Uterus (tissue), 4 donors: ENCODE measurements at places on chromosomes 2 and 18. TPM values are rescaled to one million over a fixed set of nuclear protein-coding genes. Genes with fewer than 3 reads are reported as not detected.

GRCh38 chr2:79219383-79219988, 59.9 kb upstream of the REG3A start:
- DNase-seq, result no peak

GRCh38 chr18:71336576-71337210, 1047.8 kb downstream of the SOCS6 start:
- no peak for DNase-seq

DNA sequence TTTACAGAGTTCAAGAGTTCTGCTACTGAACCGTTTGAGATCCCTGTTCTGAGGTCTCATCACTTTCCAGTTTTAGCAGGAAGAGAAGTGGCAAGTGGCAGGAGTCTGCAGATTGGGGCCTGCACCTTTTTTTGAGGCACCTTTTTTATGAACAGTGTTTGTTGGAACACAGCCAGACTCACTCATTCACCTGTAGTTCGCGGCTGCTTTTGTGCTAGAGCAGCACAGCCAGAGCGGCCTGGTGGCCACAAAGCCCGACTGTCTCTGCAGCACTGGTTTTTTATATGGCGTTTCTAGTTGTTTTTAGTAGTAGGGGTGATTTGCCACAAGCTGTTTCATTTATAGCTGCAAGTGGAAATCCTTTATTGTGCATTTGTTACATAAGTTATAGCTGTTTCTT, 8.6 kb downstream of the ACP1 start:
- no peak for DNase-seq

DNA sequence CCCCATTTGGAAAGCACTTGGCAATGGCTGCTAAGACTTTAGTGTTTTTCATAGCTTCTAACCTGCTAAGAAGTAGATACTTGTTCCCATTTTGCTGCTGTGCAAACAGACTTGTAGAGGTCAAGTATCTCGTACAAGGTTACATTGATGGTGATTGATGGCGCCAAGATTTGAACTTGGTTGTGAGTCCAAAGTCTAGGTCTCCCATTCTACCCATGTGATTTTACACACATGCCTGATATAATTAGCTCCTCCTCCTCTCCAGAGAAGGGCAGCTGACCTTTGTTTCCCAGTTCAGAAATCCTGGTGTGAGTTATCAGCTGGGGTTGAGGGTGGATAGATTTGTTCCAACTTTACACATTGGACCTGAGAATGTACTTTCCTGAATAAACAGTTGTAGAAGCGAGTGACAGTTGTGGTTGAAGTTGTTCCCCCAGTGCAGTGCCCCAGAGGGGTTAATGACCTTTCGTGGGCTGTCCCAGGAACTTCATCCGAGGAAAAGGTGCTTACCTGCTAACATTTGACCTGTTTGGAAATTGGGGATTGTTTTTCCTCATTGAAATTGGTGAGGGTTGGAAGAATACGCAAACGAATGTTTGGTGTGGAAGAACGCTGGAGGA, 10.4 kb downstream of the TCF7L1 start:
- DNase-seq, result no peak

DNA sequence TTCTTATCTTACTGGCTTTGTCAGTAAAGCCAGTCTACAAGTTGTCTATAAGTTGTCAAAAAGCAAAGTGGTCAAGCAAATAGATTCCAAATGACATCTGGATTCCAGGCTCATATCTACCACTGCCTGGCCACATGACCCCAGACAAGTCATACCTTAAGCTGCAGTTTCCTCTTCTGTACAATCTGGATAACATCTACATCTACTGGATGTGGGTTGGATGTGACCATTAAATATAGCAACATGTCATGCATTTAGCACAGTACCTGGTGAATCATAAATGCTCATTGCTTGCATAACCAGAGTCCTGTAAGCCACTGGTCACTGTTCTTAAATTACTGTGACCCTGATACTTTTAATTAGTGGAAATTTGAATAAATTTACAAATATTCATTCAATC, 16.8 kb downstream of the COBLL1 start:
- DNase-seq, result no peak

DNA sequence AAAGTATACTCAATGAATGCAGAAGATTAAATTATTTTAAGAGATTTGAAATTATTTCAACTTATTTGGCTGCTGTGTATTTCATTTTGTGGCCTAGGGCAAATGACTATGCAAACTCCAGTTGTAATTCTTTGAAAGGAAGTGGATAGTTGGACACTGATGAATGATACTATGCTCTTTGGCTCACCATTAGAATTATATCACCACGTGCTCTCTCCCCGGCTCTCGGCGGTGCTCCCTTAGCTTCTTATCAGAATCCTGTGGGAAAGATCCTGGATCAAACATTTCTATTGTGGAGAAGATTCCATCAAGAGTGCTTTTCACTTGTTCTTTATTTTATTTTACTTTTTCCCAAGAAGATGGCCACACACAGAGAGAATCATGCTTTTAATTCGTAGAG, 55.2 kb downstream of the ADCYAP1 start:
- DNase-seq, result no peak

DNA sequence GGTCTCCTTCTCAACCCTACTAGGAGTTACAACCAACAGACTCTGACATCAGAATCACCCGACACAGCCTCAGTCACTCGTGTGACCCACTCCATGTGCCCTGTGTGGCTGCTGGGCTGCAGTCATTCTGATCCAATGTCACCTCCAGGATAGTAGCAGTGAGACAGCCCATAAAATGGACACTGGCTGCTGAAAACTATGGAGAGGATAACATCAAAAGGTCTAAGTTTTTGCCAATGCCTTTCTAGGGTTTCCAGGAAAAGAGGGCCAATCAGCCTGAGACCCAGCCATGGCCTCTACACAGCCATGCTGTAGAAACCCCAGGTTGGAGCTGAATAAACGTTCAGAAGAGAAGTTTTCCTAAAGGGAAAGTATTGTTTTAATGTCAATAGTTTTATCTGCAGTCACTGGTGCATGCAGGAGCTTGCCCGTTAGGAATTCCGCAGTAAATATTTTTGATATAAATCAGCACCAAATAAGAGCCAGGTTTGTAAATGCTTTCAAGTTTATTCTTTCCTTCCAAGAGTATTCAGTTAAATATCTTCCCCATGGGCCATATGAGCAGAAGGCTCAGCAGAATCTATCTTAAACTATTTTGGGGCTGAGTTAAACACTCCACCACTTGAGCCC, 92.2 kb upstream of the PID1 start:
- no peak for DNase-seq

- no peak for DNase-seq
Observed at GRCh38 chr2:17251171-17251570, 267.1 kb downstream of the RAD51AP2 start.

DNA sequence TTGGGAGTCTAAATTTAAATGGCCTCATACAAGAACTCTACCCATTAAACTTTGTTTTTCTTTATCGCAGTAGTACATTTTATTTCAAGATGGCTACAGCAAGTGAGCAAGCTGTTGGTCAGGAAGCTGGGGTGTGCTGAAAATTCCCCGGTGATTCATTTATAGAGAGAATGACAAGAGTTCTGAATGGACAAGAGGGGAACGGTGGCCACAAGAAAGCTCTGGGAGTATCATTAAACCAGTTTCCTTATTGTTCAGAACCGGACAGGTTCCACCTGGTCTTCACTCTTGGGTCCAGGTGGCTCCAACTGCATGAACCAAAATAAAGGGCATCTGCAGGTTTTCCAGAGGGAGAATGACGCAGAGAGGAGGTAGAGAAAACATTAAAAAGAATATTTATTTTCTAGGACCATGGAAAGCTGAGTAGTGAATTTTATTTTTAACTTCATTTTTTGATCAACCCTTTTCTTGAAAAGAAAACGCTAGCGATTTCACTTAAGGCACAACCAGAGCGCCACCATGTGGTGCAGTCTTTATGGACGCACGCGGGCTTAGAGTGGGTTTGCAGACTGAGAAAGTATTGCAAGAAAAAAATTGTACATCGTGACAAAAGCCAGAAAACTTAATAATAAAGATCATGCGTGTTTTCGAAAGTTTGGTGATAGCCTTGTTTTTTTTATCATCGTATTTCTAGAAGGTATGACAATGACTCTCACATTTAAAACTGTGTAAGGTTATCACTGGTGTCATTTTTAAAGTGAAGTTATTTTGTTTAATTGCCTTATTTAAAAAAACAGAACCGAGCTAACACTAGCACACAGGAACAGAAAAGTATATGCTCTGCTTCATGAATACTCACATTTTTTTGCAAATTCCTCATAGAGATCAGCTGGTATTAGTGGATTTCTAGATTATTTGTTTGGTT, 97.9 kb upstream of the NOL4 start:
- DNase-seq, result no peak

GRCh38 chr2:234368861-234369261, 128.0 kb downstream of the ARL4C start:
- no peak for DNase-seq

GRCh38 chr2:224671731-224672130, 44.4 kb downstream of the CCDC195 start:
- no peak for DNase-seq

ABHD1 gene
- 1.2 TPM for total RNA-seq

CRIM1 gene
- 51.2 TPM for total RNA-seq

ABCB11 gene
- not detected for total RNA-seq

PKDCC gene
- 244 TPM for total RNA-seq

DNAJC27 gene
- total RNA-seq, result 7.1 TPM
